ENCODE measurements at places on chromosomes 7 and 10.

GRCh38 chr10:46527241-46527811 lies 29.1 kb downstream of the GPRIN2 start:
- peak; percentile 77 for DNase-seq

DNA sequence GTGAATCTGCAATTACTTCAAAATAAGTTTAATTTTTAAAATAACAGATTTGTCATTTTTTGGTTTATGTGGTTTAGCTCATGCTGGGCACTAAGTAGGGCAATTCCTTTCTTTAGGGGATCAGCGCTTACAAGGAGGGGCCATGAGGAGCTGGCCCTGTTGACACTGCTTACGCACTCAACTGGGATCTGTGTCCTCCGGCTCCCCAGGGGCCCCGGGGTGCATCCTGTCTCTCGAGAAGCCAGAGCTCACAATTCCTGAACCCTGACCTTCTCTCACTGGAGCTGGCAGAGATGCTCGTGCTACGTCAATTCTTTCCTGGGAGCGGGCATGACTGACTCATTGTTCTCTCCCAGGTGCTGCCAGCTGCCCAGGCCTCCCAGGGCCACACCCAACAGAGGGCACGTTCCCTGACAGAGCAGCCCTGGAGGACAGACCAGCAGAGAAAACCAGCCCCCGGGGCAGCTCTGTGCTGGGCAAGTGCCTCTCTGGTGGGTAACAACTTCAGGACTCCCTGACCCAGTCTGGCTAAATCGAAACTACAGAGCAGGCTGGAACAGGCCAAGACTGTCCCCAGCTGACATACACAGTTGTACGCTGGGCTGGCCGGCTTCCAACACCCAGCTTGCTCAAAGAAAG lies 36.8 kb downstream of the CTBP2 start:
- peak; percentile 98 for DNase-seq

DNA sequence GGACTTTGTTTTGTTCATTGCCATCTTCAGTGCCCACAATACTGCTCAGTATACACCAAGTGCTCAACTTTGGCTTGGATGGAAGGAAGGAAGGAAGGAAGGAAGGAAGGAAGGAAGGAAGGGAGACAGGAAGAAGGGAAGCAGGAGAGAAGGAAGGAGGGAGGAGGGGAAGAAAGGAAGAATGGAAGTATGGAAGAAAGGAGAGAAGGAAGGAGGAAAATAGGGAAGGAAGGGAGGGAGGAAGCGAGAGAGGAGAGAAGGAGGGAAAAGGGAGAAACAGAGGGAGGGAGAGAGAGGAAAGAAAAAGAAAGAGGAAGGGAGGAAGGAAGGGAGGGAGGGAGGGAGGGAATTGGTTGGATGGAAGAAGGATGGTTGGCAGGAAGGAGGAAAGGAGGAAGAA lies 49.6 kb upstream of the ADO start:
- DNase-seq: no peak

- no peak for DNase-seq
Observed at GRCh38 chr10:61896854-61897661, 4.4 kb upstream of the ARID5B start.

- DNase-seq: no peak
Observed at GRCh38 chr7:42448901-42449300, 211.9 kb upstream of the GLI3 start.

GRCh38 chr10:129741280-129741977 lies 222.6 kb downstream of the EBF3 start:
- no peak for DNase-seq

GRCh38 chr7:157734676-157735640 lies 398.2 kb downstream of the DNAJB6 start:
- no peak for DNase-seq

- DNase-seq: no peak
Observed at GRCh38 chr7:98934267-98934666, 55.9 kb downstream of the TRRAP start.

DNA sequence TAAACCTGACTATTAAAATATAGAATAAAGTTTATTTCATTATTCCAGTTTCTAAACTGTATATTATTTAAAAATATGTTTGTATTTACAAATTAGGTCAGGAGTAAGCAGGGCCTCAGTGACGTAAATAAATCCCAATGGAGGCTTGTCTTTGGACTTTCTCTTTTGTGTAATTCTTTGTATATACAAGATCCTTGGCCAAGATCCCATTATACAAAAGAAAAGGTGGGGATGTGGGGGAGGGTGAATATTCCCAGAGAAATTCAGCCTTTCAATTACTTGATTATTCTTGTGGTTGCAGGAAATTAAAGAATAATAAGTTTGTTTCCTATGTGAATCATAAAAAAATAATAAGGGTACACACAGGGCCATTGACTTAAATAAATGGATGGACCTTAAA lies 178.7 kb upstream of the PRPS1L1 start:
- no peak for DNase-seq

DNA sequence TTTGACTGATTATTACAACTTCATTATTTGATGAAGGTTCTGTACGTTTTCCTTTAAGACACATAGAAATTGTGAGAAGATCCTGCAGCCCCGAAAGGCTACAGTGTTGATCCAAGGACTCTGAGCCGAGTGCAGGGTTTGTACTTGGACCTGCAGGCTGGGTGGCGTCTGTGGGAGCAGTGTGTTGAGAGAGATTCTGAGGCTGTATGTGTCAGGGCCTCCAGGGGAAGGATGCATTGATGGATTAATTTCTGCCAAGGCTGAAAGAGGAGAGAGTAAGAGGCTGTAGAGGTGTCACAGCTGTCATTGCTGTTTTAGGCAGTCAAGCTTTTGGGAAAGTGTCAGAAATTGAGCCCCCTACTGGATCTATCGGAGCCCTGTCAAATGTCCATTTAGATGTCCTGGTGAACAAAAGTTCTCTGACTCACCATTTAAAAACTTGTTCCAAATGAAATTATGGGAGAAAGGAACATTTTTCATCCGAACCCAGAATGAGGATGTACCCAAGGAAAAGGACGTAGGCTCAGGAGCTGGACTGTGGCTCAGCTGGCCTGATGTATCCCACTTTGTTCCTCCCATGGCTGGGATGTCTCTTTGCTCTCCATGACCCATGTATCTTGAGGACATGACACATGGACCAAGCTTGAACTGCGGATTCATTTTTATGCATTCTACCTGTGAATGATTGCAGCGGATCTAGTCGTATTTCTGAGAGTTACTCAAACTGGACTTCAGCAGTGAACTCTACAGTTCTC lies 102.2 kb downstream of the TCF7L2 start:
- no peak for DNase-seq

- no peak for DNase-seq
Observed at GRCh38 chr7:6092953-6093354, 61.8 kb downstream of the ANKRD61 start.

DNA sequence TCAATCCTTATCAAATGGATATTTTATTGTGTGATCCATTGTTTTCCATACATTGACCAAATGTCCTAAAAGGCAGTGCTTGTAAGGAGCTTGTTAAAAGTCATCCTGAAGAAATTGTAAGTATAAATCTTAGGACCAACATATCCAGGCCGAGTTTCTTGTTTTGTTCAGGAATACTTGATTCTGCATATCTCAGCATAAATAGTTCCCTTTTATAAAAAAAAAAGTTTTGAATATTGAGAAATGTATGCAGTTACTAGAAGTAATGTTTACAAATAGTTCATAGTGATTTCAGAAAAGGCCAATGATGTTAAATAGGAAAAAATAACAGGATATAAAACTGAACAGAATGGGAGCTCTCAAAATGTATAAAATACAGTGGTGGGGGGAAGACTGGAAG lies 6.6 kb downstream of the GRID1 start:
- no peak for DNase-seq

DNA sequence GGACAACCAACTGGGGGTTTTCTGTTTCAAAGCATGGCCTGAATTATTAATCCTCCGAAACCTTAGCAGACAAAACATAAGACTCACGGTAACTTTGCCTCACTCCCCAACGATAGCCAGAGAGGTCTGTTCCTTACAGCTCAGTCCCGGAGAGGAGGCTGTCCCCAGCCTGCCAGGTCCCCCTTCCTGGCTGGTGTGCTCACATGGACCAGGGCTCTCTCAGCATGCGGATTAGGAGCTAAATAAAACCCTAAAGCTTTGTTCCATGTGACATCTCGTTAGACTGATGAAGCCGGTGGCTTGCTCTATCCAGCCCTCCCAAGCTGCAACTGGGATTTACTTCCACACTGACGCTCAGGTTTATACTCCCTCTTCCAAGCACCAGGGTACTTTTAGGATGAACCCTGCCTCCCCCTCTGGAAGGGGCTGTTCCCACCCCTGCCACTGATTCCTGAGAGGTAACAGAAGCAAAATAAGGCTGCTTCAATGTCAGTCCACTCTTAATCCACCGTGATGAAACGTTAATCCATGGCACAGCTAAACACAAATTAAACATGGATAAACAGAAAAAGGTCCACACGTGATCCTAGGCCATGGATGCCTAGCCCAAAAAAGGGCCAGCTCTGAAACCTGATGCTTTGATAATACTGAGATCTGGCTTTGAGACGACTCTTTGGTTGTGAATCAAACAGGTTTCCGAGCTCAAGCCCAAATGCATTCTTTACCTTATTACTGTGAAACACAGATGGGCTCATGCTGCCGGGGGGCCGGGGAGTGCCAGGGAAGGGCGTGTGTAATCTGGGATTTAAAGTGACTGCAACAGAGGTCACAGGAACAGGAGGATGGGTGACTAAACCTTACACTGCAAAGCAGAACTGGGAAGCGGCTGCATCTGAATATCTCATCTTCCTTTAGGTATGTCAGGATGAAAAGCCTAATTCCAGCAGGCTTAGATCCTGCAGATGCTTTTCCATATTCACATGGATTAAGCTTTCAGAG lies 86.2 kb downstream of the ZRANB1 start:
- no peak for DNase-seq

DNA sequence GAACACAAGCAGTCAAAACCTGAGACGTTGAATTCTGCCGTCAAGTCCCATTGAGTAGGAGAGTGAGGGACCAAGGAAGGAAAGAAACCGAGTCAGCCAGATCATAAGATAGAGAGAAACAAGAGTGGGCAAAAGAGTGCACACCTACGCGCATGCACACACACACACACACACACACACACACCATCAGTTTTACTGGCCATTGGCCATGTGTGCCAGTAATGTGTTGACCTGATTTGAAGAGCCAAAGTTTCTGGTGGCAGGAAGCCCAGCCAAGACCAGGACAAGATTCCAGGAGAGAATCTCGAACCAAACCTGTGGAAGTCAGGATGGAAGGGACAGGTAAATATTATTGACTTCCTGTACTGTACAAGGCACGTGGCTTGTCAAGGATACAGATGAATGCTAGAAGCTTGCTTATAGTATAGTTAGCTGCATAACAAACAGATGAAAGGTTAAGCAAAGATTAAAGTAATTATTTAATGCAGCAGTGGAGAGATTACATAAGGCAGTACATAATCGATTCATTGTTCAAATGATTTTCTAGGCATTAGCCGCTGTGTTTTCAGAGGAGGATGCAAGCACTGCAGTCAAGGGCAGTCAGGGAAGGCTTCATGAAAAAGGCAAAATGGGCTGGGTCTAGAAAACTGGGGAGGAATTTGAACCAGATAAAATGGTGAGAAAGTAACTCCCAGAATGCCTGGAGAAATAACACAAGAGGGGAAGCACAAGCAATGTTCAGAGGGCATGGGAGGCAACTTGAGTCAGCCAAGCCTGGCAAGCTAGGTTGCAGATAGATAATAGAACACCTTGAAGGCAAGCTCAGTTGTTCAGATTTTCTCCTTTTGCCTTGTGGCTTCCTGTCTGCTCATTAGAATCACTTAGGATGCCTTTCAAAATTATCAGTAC lies 2.7 kb upstream of the HYCC1 start:
- DNase-seq: no peak

GRCh38 chr7:77306231-77307067 lies 106.8 kb upstream of the FGL2 start:
- no peak for DNase-seq

All from RWPE2 (cell line).